Left renal cortex interstitium (tissue), 4 donors: ENCODE measurements at places on chromosomes 6 and 20.

- no peak for DNase-seq
These were observed 114.5 kb downstream of the SLC22A3 start for GRCh38 chr6:160462551-160463109.

GRCh38 chr6:8556370-8557013 lies 121.1 kb upstream of the SLC35B3 start:
- no peak for DNase-seq

- DNase-seq: no peak
These were observed 258.8 kb downstream of the GMDS start for GRCh38 chr6:1986454-1987243.

DNA sequence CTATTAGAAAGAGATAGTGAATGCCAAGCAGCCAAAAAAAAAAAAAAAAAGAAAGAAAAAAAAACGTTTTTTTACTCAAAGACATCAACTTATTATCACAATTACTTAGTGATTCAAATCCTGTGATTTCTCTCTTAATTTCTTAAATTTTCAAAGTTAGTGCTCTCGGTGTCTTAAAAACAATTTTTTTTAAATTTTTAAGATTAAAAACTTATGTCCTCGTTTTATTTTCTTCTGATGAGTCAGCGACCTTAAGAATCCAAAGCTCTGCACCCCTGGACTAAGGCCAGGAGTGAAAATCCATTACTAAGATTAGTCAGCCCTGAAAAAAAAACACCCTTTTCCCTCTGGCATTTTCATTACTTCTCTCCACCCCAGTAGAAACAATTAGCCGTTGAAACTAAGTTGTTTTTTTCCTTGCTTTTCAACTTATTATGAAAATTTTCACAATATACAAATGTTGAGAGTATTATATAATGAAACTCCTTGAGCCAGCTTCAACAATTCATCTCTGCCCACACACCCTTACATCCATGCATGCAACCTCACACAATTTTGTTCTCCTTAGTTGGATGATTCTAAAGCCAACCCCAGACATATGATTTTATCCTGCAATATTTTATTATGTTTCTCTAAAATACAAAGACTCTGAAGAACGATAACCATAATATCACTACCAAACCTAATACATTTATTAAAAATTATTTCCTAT lies 85.6 kb upstream of the CARMIL1 start:
- peak; percentile 56 for DNase-seq

- DNase-seq: no peak
These were observed 331.8 kb downstream of the EPHA7 start for GRCh38 chr6:93087606-93088005.

GRCh38 chr20:53346335-53346648 lies 247.3 kb downstream of the ZNF217 start:
- no peak for DNase-seq

DNA sequence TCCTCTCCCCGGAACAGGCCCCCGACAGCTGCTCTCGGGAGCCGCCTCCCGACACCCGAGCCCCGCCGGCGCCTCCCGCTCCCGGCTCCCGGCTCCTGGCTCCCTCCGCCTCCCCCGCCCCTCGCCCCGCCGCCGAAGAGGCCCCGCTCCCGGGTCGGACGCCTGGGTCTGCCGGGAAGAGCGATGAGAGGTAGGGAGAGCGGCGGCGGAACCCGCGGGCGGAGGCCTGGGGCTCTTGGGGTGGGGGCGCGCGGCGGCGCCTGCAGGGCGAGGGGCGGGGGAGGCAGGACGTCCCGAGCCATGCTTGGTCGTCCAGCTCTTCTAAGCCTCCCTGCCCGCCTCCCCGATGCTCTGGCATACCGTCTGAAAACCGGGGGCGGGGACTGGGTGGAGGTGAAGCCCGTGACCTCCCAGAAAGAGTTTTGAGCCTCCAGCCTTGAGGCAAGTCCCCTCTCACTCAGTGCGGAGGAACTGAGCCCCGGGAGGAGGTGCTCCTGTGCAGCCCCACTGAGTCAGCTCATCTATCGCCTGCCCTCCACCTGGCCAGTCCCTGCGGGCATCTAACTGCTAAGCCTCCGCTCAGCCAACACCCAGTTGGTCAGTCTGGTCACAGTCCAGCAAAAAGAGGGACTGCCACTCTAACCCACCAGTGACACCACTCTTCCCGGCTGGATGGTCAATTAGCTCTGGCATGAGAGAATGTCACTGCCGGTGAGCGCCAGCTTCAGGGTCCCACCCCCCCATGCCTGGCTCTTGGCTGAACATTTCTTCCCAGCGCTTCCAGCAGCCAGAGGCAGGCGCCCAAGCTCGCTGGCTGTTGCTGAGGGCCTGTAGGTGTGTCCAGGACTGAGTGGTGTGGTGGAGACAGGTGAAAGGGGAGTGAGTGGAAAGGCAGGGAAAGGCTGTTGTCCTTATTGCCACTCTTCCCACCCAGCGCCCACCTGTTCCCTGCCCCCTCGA lies 482 bp downstream of the DDR1 start:
- DNase-seq: no peak

- no peak for DNase-seq
These were observed 627.2 kb downstream of the BCKDHB start for GRCh38 chr6:80733641-80734040.

GRCh38 chr20:57695012-57695411 lies 14.8 kb downstream of the PMEPA1 start:
- DNase-seq: no peak

DNA sequence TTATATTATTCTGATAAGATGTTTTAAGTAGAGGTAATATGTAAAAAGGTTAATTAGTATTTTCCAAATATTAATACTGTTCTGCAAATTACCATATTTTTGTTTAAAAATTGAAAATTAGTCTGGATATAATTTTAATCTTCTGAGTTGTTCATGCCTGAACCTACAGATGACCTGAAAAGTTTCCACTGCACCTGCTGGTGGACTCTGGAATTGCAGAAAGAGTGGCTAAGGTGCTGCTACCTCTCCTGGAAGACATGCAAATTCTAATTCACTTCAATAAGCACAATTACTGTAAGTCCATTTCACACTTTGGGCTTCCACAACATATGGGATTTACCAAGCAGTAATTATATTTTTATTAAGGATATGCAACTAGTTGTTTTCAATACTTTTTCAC lies 77.7 kb upstream of the OLIG3 start:
- DNase-seq: no peak

DNA sequence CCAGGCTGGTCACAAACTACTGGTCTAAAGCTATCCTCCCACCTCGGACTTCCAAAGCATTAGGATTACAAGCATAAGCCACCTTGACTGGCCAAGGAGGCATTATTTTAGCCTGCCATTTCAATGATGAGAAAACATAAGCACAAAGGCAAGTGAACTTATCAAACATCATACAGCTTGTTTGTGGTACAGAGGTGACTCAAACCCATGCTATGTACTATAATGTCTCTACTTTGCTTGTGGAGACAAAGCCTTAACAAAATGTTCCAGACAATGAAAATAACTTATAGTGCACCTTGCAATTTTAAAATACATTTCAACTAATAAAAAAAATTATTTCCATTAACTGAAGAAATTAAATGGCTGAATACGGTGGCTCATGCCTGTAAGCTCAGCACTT lies 26.2 kb downstream of the HDAC2 start:
- no peak for DNase-seq

DNA sequence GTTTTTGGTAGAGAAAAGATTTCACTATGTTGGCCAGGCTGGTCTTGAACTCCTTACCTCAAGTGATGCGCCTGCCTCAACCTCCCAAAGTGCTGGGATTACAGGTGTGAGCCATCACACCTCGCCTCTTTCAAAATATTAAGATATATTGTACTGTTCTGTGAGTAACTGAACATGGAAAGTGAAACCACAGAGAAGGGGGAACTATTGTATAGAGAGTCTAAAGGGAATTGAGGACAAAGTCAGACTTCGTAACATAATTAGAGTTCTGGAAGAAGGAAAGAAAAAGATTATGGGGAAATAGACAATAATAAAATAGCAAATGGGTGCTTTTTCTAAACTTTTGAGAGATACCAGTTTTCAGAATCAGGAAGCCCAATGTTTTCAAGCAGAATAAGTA lies 17.4 kb upstream of the AKAP7 start:
- no peak for DNase-seq

DNA sequence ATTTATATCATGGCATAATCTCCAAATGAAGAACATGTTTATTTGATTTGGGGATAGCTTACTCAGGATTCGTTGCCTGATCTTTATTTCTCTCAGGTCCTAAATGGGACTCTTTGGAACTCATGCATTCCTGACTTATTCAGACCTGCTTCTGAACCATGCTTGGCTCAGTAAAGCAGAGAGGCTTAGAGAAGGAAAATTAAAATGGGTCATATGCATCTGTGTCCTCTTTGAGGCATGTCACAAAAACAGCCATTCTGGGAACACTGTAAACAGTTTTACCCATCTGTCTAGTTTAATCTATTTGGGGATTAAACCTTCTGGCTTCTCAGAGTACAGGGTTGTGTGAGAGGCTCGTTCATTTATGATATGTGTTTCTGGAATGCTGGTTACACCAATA lies 1017.3 kb downstream of the KIF16B start:
- no peak for DNase-seq

DNA sequence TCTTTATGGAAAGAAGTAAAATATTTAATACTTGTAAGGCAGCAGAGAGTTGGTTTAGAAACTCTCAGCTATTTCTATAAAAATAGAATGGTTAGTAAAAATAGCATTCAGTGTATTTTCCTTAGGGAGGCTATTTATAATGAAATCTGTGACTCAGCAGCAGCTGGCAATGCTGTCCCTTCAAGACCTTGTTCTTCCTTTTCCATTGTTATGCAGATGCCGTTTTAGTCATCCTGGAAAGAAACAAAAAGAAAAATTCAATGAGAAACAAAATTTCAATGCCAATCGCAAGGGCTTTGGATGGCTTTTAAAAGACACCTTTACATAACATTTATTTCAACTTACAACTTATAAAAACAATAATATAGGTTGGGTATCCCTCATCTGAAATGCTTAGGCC lies 17.5 kb downstream of the MPC1 start:
- DNase-seq: no peak

DNA sequence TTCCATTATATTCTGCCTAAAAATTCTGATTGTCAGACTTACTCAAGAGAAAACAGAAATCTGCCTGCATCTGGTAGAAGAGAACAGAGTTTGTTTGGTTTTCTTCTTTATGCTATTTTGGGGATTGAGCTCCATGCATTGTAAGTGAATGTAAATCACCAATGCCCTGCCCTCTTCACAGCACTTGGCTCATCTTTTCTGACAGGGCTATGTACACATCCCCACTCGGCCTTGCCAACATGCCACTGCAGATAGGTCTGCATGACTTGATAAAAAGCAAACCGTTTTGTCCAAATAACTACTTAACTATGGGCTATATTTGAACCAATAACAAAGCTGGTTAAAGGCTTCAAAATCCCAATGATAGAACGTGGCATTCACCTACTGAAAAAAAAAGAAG lies 117.7 kb downstream of the IBTK start:
- no peak for DNase-seq

GRCh38 chr6:82645536-82646230 lies 282.1 kb downstream of the TPBG start:
- DNase-seq: no peak

DNA sequence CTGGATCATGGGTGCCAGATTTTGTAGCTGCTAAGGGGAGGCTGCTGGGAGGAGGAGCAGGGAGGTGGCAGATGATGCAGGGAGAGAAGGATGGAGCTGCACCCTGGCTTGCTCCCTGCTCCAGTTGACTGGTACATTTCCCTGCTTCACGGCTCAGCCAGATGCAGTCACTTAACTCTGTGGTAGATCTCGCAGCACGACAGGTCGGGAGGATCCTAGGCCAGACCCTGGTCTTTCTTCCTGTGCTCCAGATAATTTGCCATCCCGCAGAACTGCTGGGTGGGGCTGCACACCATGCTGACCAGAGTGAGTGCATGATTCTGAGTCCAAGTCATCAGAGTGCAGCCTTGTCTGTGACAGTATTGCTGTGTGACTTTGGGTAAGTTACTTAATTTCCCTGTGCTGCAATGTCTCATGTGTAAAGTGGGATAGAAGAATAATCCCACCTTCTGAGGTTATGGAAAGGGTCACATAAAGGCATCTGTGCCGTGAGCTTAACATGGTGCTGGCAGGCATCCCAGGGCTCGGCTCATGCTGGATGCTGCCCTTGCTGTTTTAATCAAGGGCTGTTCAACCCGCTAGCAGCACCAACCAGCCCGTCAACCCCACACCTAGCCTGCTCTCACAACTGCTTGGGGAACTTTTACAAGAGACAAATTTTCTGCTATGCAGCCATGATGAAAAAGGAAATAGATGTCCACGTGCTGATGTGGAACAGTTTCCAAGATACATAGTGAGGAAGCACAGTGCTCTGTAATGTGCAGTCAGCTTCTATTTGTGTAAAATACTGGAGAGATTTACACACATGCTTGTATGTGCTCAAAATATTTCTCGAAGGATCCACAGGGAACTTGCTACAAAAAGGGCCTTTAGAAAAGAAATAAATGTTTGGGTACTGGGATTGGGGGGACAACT lies 257.9 kb downstream of the CDH26 start:
- DNase-seq: no peak

GRCh38 chr6:109493865-109494264 lies 10.8 kb upstream of the ZBTB24 start:
- DNase-seq: no peak

DNA sequence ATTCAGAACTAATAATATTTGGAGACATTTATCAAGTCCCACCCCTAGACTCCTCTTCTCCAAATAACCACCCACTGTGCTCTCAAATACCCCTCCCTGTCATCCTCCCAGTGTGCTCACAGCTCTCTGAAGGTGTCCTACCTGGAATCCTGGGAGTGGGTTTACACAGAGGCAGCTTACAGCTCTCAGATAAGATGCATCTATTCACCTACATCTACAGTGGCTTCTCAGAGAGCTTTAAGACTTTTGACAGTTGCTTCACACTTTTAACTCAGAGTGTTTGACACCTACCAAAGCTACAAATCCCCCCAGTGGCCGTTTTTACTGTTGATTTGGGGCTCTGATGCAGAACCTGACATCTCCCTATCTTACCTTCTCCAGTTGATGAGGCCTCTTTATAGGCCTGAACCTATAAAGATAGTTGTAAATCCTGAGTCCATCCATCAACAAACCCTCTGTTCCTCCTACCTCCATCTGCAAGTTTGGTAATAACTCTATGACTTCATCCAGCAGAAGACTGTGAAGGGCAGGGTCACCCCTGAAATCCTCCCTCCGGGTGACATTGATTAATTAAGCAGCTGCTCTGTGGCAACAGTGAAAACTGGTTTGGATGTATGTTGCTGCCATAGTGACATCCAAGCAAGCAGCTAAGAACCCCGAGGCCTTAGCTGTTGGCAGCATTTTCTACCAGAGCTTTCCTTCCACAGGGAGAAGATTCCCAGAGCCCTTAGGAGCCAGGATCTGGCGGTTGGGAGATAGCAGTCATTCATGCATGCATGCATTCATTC lies 226.1 kb upstream of the RREB1 start:
- no peak for DNase-seq

DNA sequence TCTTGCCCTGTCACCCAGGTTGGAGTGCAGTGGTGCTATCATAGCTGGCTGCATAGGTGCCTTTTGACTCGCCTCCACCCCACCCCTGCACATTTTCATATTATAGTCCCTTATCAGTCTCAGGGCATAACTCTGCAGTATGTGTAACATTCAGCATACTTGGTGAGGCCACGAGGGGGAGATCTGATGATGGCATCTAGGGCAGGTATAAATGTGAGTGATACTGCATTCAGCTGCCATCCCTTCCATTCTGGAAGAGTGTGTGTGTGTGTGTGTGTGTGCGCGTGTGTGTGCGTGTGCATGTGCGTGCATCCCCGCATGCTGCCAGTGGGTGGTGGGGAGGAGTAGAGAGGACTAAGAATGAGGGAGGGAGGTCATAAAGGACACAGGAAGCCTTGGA lies 81.4 kb downstream of the JARID2 start:
- no peak for DNase-seq

GRCh38 chr6:129777371-129777770 lies 67.4 kb upstream of the ARHGAP18 start:
- no peak for DNase-seq
